ENCODE measurements at places on chromosomes 2 and 18.

DNA sequence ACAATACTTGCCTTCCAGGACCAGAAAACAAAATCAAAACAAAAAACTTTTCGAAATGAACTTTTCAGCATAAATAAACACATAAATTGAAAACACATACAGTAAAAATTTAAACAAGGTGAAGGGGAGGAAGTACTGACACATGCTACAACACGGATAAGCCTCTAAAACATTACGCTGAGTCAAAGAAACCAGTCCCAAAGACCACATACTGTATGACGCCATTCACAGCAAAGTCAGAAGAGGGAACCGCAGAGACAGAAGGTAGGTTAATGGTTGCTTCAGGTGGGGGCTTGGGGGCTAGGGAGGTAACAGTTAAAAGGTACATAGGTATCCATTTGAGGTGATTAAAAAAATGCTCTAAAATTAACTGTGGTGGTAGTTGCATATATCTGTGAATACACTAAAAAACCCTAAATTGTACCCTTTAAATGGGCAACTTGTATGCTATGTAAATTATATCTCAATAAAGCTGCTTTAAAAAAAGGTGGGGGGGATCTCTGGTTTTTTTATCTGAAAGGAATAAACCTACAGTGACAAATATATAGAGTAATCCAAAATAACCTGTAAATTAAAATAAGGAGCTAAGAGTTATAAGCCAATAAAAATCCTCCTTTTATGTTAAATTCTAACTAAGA is 7.1 kb downstream of the COX7A2L start:
- no peak for DNase-seq

DNA sequence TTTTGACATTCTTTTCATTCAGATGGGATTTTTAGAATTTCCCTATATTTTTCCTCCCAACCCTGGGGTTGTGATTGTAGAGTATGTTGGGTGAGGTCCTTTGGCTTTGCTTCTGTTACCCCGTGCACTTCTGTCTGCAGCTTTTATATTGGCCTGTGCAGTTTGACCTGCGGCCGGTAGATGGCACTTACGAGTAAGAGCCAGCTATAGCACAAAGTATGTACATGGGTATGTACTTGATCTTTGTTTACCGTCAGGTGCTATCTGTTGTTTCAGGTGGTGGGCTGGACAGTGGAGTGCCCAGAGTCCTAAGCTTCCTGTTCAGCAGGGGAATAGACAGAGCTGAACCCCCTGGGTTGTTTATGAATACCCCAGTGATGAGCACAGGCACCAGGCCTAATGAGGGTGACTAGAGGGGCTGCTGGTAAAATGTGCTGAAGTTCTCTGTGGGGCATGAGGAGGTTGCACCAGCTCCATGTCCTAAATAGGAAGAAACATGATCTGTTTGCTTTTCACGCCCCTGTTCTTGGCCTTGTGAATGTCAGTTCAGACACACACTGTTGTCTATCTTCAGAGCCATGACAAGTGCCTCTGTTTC is 58.9 kb upstream of the THUMPD2 start:
- no peak for DNase-seq

- DNase-seq = no peak
Measured at GRCh38 chr2:63881205-63881604, 39.5 kb downstream of the UGP2 start.

DNA sequence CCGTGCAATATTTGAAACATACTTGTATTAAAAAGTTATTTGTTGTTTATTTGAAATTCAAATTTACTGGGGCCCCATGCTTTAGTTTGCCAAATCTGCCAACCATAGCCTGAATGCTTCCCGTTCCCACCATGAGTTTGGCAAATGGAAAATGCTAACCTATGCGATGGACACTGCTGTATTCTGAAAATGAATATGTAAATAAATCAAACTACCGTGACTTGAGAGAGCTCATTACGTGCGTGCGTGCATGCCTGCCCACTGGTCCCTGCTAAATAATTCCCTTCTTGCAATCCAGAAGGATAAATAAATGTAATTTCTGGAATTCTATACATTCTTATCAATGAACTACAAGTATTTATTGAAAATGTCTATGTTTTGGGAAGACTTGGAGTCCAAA is 3.2 kb downstream of the BOD1L2 start:
- no peak for DNase-seq

- no peak for DNase-seq
Measured at GRCh38 chr18:43161528-43161927, 46.0 kb upstream of the RIT2 start.

- no peak for DNase-seq
Measured at GRCh38 chr18:49911427-49911826, 98.1 kb upstream of the ACAA2 start.

DNA sequence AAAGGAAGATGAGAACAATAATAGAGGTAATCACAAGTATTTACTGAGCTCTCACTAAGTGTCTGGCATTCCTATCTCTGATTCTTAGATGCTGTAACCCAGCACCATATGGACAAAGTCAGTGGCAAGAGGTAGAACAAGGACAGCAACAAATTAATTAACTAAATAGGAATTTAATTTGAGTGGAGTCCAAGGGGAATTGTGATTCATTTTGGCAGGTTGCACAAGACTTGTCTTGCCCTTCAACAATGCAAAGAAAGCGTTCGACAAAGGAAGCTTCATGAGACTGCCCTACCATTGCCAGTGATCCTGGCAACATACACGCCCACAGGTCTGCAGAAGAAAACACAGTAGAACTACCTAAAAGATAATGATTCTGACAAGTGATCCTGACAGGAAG is 221.6 kb downstream of the RBM43 start:
- DNase-seq = no peak

- no peak for DNase-seq
Measured at GRCh38 chr2:170344663-170345346, 166.9 kb downstream of the MYO3B start.

GRCh38 chr18:6729247-6730091 is at the start of gene ARHGAP28:
Gene ARHGAP28, plus strand, starts transcription at chr18:6729716. Its CDS starts 106 bp downstream, at chr18:6729822.
- DNase-seq = peak; percentile 36

- no peak for DNase-seq
Measured at GRCh38 chr2:143816916-143817315, 687.7 kb downstream of the ARHGAP15 start.

DNA sequence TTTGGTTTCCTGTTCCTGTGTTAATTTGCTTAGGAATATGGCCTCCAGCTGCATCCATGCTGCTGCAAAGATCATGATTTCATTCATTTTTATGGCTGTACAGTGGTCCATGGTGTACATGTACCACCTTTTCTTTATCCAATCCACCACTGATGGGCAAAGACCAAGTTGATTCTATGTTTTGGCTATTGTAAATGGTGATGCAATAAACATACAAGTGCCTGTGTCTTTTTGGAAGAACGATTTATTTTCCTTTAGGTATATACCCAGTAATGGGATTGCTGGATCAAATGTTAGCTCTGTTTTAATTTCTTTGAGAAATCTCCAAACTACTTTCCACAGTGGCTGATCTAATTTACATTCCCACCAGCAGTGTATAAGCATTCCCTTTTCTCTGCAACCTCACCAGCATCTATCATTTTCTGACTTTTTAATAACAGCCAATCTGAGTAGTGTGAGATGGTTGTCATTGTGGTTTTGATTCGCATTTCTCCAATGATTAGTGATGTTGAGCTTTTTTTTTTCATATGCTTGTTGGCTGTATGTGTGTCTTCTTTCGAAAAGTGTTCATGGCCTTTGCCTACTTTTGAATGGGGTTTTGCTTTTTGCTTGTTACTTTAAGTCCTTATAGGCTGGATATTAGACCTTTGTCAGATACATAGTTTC is 19.4 kb downstream of the EXOC6B start:
- peak; percentile 17 for DNase-seq

GRCh38 chr2:176291809-176292283 is 22.6 kb downstream of the MTX2 start:
- DNase-seq = no peak
